ENCODE measurements at places on chromosomes 7 and 10. TPM values are rescaled to one million over a fixed set of nuclear protein-coding genes. Genes with fewer than 3 reads are reported as not detected.

The ERVW-1 gene
- total RNA-seq: 1.2 TPM

- no peak overlapping the region for H3K27ac ChIP-seq
- peaks cover 22% of the 10 kb centered on the region for H3K27me3 ChIP-seq
- H3K4me3 ChIP-seq: no peak overlapping the region
- DNase-seq: no peak
- peaks cover 13% of the 10 kb centered on the region for H3K4me1 ChIP-seq
- peaks cover 5% of the 10 kb centered on the region for H3K36me3 ChIP-seq
These were observed 205.0 kb downstream of the SORCS1 start for GRCh38 chr10:106959521-106959920.

DNA sequence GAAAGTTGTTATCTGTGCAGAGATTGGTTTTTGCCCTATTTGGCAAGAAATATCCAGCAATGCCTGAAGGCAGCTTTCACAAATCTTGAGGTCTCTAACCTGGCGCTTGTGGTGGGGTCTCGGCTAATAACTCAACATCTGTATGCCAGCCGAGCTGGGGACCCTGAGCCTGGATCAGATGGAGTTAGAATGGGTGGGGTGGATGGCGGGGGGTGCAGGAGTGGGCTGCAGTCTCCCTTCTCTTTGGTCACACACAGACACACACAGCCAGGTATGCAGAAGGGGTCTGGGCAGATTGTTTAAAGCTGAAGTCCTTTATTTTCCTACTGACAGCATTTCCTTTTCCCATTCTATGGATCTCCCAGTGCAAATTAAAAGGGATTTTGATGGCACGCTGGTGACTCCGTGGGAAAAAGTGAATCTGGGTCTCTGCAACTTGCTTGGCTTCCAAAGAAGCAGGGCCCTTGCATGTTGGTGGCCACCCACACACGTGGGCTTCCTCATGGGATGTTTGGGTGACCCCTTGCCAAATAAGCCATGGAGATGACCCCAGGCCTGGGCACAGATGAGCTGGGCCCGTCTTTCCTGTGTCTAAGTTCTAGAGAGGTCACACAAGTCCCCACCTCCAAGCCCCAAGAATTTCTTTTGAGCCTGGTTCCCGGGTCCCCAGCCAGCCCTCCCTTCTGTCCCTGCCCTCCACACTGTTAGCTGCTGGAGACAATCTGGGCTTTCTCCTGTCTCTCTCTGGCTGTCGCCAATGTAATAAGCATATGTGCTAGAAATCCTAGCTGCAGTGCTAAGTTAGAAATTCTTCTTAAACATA lies 39.9 kb upstream of the EMX2 start:
- no peak for DNase-seq
- peaks cover 46% of the 10 kb centered on the region for H3K4me1 ChIP-seq
- peaks cover 5% of the 10 kb centered on the region for H3K27me3 ChIP-seq
- H3K4me3 ChIP-seq: peak overlapping the region; percentile 51

The EPO gene
- 0.22 TPM for total RNA-seq

DNA sequence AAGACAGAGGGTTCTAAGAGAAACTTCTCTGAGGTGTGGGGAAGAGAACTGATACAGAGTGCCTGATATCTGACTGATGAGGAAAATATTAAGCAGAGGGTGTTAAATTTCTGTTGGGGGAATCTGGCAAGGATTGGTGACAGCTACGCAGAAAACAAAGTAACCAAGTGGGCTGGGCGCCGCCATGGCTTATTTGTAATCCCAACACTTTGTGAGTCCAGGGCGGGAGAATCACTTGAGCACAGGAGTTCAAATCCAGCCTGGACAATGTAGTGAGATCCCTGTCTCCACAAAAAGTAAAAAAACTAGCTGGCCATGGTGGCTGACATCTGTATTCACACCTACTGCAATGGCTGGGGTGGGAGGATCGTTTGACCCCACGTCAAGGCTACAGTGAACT lies 2.1 kb upstream of the C7orf25 start:
- peaks cover 5% of the 10 kb centered on the region for H3K4me1 ChIP-seq
- H3K4me3 ChIP-seq: no peak overlapping the region
- H3K36me3 ChIP-seq: peaks cover 14% of the 10 kb centered on the region
- H3K27me3 ChIP-seq: no peaks in the 10 kb centered on the region
- DNase-seq: no peak

The ABCA13 gene
- 0.60 TPM for total RNA-seq

GRCh38 chr7:115662120-115662519 lies 368.4 kb downstream of the TFEC start:
- no peak for DNase-seq
- no peaks in the 10 kb centered on the region for H3K4me1 ChIP-seq
- no peak overlapping the region for H3K27ac ChIP-seq
- no peak overlapping the region for H3K4me3 ChIP-seq

The VAX1 gene
- 0.58 TPM for total RNA-seq

DNA sequence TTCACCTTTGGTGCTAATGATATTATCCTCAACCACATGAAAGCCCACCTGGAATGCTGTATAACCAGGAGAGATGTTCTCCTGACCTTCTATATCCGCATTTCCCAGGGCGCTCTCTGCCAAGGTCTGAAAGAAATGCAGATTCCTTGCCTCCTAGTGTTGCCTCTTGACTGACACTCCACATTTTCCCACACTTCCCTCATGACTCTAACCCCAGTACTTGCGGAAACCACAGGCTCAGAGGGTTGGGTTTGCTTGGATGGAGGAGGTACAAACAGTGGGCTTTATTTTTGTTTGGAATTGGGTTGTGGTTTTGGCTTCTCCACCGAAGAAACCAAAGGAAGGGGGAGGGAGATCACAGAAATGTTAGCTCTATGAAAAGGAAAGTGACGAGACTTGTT lies 222.9 kb upstream of the CELF2 start:
- H3K4me3 ChIP-seq: no peak overlapping the region
- peaks cover 31% of the 10 kb centered on the region for H3K27me3 ChIP-seq
- H3K27ac ChIP-seq: no peak overlapping the region

The ZCCHC24 gene
- 29.1 TPM for total RNA-seq

GRCh38 chr10:21726601-21727225 lies 192.7 kb downstream of the MLLT10 start:
- H3K27ac ChIP-seq: peak overlapping the region; percentile 76
- no peak for DNase-seq
- H3K36me3 ChIP-seq: peaks cover 30% of the 10 kb centered on the region

DNA sequence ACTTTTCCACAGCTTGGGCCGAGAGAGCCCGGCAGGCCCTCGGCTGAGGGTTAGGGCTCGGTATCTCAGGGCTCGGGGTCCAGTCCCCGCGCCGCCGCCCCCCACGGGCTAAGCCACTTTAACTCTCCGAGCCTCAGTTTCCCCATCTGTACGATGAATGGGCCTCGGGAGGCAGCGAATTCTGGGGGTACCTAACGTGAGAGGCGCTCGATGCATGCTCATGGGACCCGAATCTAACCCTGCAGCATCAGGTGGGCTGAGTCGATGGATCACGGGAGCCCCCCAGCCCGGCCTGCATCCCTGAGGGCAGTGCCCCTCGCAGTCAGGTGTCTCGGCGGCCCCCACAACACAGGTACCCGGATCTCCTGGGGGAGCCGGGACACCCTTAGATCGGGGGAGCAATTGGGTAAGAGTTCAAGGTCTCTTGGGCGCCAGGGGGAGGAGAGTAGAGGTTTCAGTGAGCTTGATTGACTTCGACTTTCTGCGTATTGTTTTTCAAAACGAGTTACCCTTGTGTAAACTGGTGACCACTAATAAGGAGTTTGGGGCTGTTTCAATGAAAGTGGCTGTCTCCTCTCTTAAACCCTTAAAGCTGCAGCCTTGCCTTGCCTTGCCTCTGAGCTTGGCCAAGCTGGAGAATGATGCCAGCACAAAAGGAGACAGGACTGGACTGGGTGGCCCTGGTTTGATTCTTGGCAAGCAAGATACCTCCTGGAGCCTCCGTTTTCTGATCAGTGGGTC lies 631 bp downstream of the POR start:
- DNase-seq: no peak
- H3K36me3 ChIP-seq: peaks cover 3% of the 10 kb centered on the region
- H3K27me3 ChIP-seq: no peaks in the 10 kb centered on the region
- H3K4me1 ChIP-seq: peaks cover 20% of the 10 kb centered on the region

DNA sequence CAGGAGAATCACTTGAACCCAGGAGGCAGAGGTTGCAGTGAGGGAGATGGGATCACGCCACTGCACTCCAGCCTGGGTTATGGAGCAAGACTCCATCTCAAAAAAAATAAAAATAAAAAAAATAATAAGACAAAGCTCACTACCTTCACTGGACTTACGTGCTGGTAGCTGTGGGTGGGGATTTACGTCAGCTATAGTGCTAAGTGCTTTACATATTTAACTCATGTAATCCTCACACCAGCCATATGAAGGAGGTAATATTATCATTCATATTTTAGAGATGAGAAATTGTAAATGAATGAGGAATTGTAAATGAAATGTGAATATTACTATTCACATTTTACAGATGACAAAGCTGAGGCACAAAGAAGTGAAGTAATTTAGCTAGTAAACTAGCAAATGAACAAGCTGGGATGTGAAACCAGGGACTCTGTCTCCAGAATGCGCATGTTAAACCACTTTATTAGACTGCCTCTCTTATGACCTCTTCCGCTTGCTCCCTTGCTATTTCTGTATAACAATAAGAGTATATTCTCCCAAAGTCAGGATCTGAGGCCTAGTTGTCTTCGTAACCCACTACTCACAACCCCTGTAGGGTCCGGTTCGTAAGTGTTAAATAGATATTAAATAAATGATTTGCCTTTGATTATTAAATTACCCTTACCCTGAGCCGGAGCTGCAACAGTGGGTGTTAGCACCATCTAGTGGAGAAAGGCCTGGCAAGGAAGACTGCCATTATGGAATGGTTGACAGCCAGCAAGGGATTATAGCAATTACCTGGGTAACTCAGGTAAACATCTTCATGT lies 70.2 kb downstream of the HTR7 start:
- H3K27me3 ChIP-seq: peaks cover 19% of the 10 kb centered on the region
- H3K36me3 ChIP-seq: no peaks in the 10 kb centered on the region
- no peak overlapping the region for H3K4me3 ChIP-seq
- DNase-seq: no peak
- no peaks in the 10 kb centered on the region for H3K4me1 ChIP-seq
